CD4-positive, alpha-beta T cell treated with Interleukin-17A for 1 hour (primary cell): ENCODE measurements at places on chromosomes 4 and X.

DNA sequence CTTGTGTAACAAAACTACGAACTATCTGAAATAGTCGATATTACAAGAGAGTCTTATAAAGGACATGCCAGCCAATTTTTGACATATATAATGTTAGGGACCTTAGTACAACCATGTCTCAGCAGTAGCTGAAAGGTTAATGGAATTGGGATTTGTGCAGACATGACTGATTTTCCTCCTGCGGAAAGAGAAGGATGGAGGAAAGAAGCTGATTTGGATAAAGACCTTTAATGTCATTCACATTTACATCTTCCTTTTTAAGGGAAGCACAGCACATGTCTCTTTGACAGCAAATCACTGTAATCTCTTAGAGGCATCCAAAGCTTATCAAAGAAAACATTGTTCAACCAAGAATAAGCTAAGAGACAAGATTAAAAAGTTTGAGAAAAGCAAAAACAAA, 1976.2 kb upstream of the IGFBP7 start:
- no peak for DNase-seq

- no peak for DNase-seq
Measured at GRCh38 chrX:46624090-46624786, 50.7 kb downstream of the CHST7 start.

GRCh38 chr4:55378617-55379467, 16.9 kb upstream of the TMEM165 start:
- DNase-seq, result no peak

GRCh38 chr4:137558951-137559350, 26.7 kb upstream of the PCDH18 start:
- no peak for DNase-seq

GRCh38 chr4:15901007-15901406, 37.5 kb downstream of the FGFBP1 start:
- no peak for DNase-seq

DNA sequence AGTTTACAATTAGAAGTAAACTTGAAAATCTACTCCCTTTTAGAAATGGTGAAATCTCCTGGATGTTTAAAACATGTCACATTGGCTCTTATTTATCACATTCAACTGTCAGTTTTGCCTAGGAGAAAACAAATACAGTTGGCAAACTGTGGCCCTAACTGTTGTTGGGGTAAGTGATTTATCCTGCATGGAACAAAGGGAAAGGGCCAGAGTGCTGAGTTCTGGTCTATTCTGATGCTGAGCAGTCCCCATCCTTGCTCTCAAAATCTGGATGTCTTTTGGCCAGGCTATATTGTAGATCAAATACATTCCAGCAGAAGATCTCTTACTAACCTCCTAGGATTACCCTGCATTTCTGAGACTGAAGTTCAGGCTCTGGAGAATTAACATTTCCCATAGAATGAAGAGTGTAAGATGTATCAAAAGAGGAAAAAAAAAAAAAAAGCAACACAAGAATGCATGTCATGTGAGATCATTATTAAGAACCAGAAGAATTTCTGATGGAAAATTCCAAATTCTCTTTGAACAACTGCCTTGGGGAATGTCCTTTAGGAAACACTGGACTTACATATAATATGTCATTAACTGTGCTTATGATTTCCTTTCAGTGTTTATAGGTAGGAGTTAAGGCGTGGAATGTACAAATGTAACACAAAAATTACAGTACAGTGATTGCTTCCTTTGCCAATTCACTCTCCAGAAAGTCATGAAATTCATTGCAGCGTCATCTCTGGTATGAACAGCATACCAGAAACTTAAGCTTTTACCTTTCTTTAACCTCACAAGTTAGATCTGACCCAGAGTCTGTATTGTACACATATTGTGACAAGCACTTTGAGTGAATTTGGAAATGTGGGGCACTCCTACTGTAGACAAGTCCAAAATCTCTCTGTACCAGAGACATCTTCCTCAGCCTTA, 1012.5 kb upstream of the LCORL start:
- DNase-seq, result no peak

- DNase-seq, result no peak
Measured at GRCh38 chr4:35182451-35182850, 1061.9 kb downstream of the ARAP2 start.

- no peak for DNase-seq
Measured at GRCh38 chr4:85058551-85058950, 92.1 kb upstream of the WDFY3 start.

DNA sequence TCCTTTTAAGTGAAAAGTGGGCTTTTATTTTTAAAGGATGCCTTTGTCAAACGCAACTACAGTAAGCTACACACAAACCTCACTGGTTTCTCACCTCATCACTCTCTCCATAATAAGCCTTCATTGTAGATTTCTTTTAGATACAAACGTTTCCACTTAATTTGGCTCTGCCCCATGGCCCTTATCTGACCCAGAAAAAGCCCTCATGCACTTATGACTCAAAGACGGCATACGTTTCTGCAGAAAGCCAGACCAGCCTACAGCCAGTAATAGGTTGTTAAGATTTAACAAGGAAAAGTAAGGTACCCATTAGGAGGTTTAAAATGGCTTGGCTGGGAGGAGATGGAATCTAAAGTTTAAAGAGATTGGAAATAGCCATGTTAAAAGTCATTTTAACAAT, 914.6 kb upstream of the INTU start:
- DNase-seq, result no peak

- no peak for DNase-seq
Measured at GRCh38 chr4:107363125-107363524, 327.0 kb upstream of the DKK2 start.

DNA sequence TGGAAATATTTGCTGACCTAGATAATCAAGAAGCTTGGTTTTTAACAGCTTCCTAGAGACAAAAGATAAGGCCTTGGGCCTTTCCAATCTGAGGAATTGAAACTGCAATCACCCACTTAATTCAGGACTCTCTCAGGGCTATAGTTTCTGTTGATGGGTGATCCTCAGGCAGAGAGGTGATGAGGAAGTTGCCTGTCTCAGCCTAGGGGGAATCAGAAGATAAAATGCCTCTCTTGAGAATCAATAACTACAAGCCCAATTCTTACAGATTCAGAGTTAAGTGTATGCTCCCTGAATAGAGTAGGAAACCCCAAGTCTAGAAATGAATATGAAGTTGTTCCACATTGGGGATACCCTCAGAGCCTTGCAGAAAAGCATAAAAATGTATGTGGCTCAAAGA, 45.5 kb downstream of the NFKB1 start:
- no peak for DNase-seq

GRCh38 chr4:100895556-100896197, 377.9 kb upstream of the EMCN start:
- peak; percentile 55 for DNase-seq

GRCh38 chrX:65821721-65822496, 154.5 kb downstream of the MSN start:
- DNase-seq, result peak; percentile 34

DNA sequence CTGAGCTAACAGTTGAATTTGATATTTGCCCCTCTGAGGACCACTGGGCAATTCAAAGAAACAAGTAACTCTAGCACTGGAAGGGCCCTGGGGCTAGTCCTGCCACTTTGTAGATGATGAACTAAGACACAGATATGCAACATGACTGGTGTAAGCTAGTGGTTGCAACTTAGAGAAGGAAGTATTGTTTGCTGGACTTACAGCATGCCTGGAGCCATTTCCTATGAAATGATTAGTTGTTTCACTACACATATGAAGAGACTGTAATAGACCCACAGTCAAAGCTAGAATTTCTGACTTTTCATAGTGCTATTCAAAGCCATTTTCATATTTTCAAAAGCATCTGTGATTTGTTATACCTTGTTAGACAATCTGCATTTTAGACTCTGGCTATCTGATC, 96.2 kb downstream of the TSPAN7 start:
- no peak for DNase-seq

- no peak for DNase-seq
Measured at GRCh38 chr4:1082215-1083182, 30.9 kb downstream of the RNF212 start.

DNA sequence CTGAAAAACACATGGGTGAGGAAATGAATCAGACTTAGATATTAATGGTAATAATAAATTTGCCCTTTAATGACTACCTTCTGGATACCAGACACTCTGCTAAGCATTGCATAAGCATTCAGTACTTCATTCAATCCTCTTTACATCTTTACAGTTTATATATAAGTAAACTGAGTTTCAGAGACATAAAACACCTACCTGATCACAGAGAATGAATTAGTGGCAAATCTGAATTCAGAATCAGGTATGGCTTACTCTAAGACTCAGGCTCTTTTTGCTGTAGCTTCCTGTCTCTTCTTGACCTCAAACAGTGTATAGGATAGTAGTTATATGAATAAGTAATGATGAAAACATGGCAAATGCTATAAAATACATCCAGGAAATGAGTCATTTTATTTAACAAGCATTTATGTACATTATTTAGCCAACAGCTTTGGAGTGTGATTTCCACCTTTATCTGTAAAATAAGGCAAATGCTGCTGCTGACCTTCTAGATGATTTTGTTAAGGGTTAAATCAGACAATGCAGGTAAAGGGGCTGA, 83.9 kb downstream of the VEGFC start:
- no peak for DNase-seq

- no peak for DNase-seq
Measured at GRCh38 chr4:7150036-7150635, 42.2 kb upstream of the SORCS2 start.

DNA sequence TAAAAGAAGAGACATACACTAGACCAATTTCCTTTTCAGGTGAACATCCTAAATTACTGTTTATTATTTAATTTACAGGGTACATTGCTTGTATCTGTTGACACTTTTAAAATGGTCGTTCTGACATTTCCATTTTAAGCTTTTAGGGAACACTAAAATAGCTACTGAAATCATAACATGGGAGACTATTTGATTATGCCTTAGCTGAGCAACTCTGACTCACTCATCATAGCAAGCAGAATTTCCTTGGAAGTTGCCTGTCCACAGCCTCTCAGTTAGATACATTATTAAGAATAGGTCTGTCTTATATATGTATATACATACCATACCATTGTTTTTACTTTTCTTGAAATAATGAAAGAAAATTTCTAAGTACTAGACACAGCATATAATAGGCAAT, 22.0 kb downstream of the GUCY1B1 start:
- DNase-seq, result no peak
